Stimulated activated memory B cell treated with anti-CD40 and anti-IgM and Interleukin-4, amounts not matched to agents 10 μg/mL and 1 μg/mL and 100 μg/mL, for 72 hours (primary cell): ENCODE measurements at places on chromosomes 1 and 21.

GRCh38 chr1:171251042-171251951, 3.0 kb downstream of the FMO1 start:
- ATAC-seq = peak; percentile 44

DNA sequence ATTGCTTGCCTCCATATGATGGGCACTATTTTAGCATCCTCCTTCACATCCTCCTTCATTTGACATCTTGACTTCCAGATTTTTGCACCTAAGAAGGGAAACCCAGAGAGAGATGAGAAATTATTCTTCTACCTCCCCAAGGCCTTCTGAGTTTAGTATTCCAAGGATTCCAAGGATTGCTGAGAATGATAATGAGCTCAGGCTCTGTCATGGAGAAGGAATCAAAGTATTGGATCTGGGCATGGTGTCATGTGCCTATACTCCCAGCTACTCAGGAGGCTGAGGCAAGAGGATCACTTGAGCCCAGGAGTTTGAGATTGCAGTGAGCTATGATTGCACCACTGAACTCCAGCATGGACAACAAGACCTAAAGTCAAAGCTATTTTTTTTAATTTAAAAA, 26.6 kb upstream of the ZNF281 start:
- no peak for ATAC-seq

DNA sequence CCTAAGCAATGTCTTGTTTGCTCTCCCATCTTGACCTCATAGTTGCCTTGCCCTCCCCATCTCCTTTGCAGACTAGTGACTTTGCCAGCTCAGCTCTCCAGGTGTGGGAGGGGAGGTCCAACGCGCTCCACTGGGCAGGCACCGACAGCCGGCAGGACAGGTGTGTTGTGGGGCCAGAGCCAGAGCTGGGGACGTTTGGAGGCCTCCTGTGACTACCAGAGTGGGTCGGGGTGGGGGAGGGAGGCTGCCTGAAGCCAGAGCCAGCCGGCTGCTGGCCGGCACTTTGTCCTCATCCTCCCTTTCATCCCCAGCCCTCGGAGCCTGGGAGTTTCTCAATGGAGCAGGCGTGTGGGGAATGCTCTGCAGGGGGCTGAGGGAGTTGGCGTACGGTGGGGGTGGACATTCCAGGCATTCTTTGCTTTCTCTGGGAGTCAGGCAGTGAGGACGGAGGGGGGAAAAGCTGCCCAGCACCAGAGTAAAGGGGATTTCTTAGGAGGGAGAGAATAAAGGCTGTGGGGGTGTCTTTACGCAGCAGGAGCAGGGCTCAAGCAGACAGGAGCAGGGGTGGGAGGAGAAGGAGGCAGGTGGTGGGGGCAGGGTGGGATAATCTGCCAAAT, 20.2 kb downstream of the NUAK2 start:
- ATAC-seq = peak; percentile 82

- ATAC-seq = no peak
Measured at GRCh38 chr1:43757343-43758053, 50.2 kb downstream of the ST3GAL3 start.

- peak; percentile 86 for ATAC-seq
Measured at GRCh38 chr1:56525489-56526041, 53.8 kb downstream of the PLPP3 start.

DNA sequence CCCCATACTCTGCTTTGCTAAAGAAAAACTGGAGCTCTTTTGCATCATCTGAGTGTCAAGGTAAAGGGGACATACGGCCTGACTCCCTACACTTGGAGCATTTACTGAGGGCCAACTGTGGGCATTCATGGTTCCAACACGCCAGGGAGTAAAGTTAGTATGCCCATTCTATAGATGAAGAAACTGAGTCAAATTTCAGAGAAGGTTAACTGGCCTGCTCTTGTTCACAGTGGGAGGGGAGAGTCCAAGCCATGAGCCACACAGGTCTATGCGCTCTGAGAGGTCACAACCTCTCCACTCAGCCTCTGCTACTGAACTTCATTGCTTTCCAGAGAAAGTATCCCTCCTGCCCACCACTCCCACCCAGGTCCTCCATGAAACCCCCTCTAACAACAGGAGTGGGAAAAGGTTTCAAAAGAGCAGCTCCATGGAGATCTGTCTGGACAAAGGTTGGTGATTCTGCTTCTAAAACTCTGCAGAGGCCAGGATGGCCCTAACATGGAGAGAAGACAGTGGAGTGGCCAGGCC, 6.8 kb upstream of the KCNN3 start:
- no peak for ATAC-seq
